ENCODE measurements at places on chromosomes 3 and 15.

- DNase-seq = peak; percentile 80
Observed at GRCh38 chr15:40295877-40296560, 11.7 kb downstream of the PLCB2 start.

DNA sequence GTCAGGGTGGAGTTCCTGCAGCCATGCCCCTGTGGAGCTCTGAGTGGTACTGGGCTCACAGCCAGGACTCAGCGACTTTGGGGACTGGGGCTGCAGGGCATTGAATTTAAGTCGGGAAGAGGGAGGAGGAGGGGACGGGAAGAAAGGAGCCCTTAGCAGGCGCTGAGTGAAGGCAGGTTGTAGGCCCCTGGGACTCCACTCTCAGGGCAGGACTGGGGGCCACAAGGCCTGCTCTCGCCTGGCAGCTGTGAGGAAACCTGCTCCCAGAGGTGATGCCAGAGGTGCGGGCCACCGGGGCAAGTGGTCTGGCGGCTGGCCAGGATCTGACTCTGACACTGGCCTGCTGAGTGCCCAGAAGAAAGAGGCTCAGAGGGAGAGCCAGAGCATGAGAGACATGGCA, 73.5 kb downstream of the EPHB3 start:
- DNase-seq = peak; percentile 91

DNA sequence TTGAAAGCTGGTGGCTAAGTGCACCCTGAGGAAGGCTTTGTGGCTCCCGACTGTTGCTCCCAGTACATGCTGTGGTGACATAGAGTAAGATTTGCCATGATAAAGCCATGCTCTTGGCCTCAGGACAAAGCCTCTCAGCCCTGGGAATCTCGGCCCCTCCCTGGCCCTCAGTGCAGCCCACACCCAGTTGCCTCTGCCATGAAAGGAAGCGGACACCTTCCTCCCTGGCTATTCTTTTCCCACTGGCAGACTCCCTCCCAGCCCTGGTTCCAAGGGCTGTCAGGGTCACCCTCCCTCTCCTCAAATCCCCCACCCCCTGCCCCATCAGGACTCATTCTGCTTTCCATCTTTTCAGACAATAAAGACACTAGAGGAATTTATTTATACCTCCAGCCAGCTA, 119.8 kb upstream of the NEO1 start:
- DNase-seq = no peak

- no peak for DNase-seq
Observed at GRCh38 chr3:13417166-13417947, 2.8 kb downstream of the NUP210 start.

DNA sequence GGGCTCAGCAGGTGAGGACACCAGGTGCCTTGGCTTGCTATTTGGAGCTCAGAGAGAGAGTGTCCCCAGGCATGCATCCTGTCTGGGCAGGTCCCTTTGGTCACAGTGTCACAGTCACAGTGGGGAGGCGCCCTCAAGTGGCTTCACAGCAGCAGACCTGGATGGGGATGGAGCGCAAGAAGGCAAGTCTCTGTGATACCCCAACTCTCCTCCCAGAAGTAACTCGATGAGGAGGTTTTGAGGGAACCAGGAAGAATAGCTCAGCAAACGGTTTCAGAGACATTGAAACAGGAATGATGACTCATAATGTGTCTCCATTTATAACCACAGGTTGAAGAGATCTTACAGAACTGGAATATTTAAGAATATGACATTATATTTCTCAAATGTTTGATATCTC, 66.5 kb upstream of the SH3GL3 start:
- peak; percentile 45 for DNase-seq

DNA sequence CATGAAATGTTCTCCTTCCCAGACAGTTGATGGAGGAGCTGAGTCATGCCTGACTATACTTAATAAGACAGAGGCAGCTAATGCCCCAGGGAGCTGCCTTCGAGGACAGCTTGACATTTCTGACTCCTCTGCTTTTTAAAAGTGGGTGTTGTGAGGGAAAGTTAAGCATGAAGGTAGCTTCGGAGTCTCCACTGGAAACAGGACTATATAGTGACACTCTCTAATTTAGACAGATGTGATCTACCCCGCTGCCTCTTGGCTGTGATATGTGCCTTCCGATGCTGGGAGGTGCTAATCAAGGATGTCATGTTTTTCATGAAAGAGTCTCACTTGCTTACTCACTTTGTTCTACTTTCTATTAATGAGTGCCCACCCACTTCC, 72.7 kb downstream of the IL1RAP start:
- no peak for DNase-seq

- peak; percentile 96 for DNase-seq
Observed at GRCh38 chr15:66841953-66842681, 140.1 kb downstream of the SMAD6 start.

GRCh38 chr15:22944651-22945050, 35.5 kb downstream of the CYFIP1 start:
- peak; percentile 79 for DNase-seq

GRCh38 chr3:126149960-126150515, 30.3 kb downstream of the ALDH1L1 start:
- no peak for DNase-seq

DNA sequence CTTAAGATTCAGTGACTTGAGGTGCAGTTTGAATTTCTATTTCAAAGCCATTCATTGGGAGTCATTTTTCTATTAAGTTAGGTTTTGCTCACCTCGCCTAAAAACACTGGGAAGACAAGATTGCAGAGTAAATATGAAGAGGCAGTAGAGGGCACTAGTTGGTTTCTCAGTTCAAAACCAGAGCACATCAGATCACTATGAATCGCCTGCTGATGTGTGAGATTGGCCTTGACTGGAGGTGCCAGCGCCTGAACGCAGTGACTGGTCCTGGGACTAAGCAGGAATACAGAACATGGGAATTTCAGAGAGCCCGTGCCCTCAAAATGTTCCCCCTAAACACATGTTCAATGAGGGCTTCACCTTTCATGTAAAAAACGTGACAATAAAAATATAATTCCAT, 229.0 kb downstream of the ITPR1 start:
- peak; percentile 39 for DNase-seq

GRCh38 chr15:89851673-89852341, 37.2 kb upstream of the ANPEP start:
- no peak for DNase-seq

GRCh38 chr15:93900476-93901400, 330.6 kb upstream of the MCTP2 start:
- no peak for DNase-seq

- no peak for DNase-seq
Observed at GRCh38 chr3:32725721-32726120, 40.7 kb downstream of the CNOT10 start.

DNA sequence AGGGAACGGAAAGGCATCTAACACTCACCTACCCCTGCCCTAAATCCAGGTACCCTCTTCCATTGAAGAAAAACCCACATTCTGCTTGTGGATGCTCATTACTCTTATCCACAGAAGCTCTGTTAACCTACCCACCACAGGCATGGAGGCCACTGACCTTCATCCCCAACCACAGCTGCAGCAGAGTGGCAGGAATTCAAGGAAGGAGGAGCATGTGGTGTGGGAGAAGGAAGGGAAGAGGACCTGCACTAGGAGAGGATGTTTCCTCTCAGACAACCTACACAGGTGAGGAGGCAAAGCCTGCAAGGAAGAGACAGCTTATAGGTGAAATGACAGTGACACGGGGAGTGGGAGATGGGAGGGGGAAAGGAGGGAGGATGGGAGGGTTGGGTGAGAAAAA, 192.5 kb upstream of the TSC22D2 start:
- DNase-seq = no peak

DNA sequence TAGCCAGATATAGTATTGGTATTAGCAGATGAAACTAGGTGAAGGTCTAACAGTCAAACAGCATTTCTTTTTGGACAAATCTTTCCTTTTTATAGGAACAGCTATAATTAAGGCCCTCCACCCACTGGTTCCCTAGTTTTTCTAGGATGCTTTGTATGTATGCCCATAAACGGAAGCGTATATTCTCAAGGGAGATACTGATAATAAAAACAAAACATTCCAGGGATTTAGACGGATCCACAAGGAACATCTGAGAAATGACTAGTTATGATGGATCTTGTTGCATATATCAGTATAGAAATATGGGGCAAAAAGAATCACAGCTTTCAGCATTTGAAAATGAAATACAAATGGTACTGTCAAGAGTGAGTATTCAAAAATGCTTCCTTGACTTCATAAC, 22.5 kb downstream of the LRRC28 start:
- DNase-seq = no peak

GRCh38 chr3:176690083-176690869, 507.0 kb downstream of the TBL1XR1 start:
- DNase-seq = no peak

DNA sequence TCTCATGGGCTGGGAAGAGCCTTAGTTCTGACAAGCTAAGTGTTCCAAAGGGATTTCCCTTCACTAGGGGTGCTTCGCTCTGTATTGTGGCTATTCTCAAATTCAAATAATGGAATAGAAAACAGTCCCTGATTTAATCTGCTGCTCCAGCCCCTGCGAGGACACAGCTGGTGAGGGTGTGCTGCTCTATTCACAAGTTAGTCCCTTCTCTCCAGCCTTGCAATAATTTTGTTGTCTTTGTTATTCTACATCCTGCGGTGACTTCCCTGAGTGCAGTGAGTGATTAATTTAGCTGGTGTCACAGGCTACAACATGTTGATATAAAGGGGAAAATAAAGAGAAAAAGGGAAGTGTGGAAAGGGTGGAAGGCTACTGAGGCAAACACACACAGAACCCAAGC, 180.5 kb upstream of the VEPH1 start:
- DNase-seq = no peak

GRCh38 chr3:134611516-134611915, 39.3 kb downstream of the KY start:
- no peak for DNase-seq

- no peak for DNase-seq
Observed at GRCh38 chr3:177694316-177694715, 497.0 kb upstream of the TBL1XR1 start.

DNA sequence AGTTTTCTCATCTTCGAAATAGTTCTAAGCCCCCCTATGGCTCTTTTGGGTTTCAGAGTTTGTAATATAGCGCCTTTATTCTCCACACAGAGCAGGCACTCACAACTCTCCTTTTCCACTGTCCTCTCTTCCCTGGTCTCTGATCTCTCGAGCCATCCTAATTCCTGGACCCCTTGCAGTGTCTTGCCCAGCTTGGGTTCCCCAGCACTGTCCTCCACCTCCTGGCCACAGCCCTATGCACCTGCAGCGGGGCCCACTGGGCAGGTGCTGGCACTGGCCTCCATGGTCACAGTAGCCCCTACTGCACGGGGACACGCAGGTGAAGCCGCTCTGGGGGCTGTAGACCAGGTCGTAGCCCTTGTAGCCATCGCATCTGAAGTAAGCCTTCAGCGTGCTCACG, 27.9 kb downstream of the MUC20 start:
- DNase-seq = no peak

DNA sequence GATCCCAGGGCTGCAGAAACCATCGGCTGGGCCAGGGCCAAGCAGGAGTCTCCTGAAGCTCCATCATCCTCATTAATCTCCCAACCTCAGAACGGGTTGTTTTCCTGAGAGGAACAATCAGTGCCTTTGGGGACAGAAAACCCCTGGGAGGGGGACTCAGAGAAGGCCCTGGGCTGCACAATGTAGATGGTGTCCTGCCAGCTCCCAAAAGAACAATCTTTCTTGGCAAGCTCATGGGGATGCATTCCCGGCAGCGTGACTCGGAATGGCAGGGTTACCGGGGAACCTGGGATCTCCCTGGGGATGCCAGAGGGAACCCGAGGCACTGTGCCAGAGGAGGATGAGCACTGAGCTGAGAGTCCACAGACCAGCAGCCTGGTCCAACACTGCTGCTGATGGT, 72.1 kb upstream of the ATP2B2 start:
- DNase-seq = no peak

DNA sequence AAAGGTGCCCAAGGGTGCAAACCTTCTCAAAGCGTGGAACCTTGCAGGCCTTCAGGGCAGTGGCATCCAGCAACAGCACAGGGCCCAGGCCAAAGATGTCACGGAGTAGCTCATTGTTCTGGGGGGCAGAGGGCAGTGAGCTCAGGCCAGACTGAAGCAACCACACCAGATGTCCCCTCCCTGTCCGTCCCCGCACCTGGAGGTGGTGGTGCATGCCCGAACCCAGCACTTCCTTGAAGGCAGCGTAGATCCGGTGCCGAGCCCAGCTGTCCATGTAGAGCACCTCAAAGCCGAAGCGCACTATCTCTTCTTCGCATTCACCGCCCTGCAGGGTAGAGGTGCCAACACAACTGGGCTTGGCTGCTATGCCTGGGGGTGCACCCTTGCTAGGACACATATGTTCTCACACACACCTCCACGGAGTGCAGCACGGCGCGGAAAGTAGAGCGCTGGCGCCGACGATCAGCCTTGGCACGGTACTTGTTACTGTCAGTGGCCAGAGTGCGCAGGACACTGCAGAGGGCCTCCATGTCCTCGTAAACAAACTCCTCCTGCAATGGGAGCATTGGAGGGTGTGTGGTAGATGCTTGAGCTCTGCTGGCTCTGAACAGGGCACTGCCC, 3.7 kb downstream of the IFRD2 start:
- no peak for DNase-seq

GRCh38 chr3:16724487-16724886, 119.3 kb upstream of the DAZL start:
- DNase-seq = no peak

GRCh38 chr15:35657679-35658311, 111.8 kb upstream of the DPH6 start:
- DNase-seq = no peak

DNA sequence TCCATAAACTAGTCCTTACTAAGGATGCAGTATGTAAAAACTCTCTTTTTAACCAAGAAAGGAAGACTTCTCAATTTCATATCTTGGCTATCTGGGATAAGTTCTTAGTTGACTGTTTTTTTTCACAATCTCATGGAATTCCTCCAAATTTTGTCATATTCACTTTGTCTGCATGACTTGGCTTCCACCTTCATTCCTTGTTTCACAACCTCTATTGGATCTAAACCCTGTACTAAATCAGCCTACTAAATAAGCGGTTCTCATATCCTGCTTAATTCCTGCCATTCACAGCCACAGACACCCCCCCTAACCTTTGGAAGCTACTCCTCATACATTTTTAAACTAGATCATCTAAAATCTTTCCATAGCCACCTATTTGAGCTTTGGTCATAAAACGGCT, 370.6 kb upstream of the NAALADL2 start:
- no peak for DNase-seq

GRCh38 chr15:66232267-66232625, 21.3 kb downstream of the MEGF11 start:
- DNase-seq = no peak

- DNase-seq = peak; percentile 73
Observed at GRCh38 chr15:70523616-70524015, 239.7 kb downstream of the UACA start.

GRCh38 chr3:128270559-128271492, 117.5 kb downstream of the EEFSEC start:
- no peak for DNase-seq

DNA sequence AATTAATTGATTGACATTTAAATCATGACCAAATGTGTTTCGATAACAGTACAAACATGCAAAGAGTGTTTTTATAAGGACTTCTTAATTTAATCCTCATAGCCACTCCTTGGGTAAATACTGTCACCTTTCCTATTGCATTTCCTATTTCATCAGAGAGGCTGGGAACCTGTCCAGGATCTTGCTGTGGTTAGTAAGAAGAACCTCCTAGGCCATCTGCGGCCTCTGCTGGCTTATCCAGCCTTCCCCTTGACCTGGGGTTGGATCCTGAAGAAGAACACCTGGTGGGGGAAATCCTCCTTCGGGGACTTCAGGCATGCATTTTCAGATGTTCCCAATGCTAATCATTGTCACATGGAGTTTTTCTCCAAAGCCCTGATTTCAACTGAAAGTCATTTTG, 25.5 kb downstream of the GLDN start:
- DNase-seq = no peak

- no peak for DNase-seq
Observed at GRCh38 chr3:194383276-194383940, 13.9 kb upstream of the LRRC15 start.

- DNase-seq = no peak
Observed at GRCh38 chr3:31546162-31546561, 13.4 kb downstream of the STT3B start.
